ENCODE measurements at places on chromosomes 2 and 18.

DNA sequence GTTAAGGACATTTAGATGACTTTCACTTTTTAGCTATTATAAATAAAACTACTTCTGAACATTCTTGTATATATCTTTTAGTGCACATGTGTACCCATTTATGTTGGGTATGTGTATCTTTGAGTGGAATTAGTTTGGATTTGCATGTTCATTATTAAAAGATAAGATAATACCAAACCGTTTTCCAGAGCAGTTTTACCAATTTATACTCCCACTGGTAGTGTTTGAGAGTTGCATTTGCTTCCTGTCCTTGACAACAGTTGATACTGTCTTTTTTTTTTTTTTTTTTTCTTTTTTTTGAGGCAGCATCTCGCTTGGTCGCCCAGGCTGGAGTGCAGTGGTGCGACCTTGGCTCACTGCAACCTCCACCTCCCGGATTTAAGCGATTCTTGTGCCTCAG, 23.3 kb downstream of the SLC30A6 start:
- no peak for DNase-seq

- DNase-seq = no peak
Observed at GRCh38 chr18:64752707-64753106, 603.8 kb upstream of the LINC00305 start.

- DNase-seq = no peak
Observed at GRCh38 chr2:239287461-239287860, 113.4 kb downstream of the HDAC4 start.

- no peak for DNase-seq
Observed at GRCh38 chr2:98674233-98674964, 56.5 kb downstream of the MGAT4A start.

DNA sequence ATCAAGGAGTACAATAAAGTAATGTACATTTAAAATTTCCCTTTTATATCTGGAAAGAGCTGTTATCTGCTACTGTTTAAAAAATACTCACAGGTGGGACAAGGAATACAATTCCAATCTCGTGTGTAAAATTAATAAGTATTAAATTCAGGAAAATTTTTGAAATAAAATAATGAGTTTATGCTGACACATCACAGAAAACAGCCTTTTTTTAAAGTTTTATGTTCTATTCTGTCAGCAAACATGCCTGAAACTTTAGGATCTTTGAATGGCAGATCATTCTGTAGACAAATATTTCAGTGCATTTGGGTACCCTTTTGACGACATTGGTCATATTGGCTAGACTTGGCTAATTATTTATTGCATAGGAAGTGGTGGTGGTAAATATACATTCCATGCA, 254.4 kb upstream of the ETAA1 start:
- no peak for DNase-seq

- DNase-seq = no peak
Observed at GRCh38 chr2:138572318-138572717, 70.7 kb downstream of the SPOPL start.
